Stimulated activated CD4-positive, alpha-beta T cell treated with anti-CD3 and anti-CD28 coated beads, TNF-alpha, amount 100 ng/mL, for 1 hour (primary cell): ENCODE measurements at places on chromosomes 11 and 22.

DNA sequence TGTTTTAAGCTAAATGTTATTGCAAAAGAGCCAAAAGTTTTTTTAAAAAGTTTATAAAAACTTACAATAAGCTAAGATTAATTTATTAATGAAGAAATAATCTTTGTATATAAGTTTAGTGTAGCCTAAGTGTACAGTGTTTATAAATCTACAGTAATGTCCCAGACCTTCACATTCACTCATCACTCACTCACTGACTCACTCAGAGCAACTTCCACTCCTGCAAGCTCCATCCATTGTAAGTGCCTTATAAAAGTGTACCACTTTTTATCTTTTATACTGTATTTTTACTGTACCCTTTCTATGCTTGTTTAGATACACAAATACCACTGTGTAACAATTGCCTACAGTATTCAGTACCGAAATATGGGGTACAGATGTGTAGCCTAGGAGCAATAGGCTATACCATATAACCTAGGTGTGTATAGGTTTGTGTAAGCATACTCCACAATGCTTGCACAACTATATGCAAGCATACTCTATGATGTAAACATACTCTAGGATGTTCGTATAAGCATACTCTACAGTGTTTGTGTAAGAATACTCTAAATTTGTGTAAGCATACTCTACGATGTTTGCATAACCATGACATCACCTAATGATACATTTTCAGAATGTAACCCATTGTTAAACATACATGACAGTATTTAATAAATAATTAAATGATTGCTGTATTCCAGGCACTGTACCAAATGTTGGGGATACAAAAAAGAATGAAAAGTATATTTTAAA, 953.0 kb downstream of the KCNA4 start:
- DNase-seq, result no peak

DNA sequence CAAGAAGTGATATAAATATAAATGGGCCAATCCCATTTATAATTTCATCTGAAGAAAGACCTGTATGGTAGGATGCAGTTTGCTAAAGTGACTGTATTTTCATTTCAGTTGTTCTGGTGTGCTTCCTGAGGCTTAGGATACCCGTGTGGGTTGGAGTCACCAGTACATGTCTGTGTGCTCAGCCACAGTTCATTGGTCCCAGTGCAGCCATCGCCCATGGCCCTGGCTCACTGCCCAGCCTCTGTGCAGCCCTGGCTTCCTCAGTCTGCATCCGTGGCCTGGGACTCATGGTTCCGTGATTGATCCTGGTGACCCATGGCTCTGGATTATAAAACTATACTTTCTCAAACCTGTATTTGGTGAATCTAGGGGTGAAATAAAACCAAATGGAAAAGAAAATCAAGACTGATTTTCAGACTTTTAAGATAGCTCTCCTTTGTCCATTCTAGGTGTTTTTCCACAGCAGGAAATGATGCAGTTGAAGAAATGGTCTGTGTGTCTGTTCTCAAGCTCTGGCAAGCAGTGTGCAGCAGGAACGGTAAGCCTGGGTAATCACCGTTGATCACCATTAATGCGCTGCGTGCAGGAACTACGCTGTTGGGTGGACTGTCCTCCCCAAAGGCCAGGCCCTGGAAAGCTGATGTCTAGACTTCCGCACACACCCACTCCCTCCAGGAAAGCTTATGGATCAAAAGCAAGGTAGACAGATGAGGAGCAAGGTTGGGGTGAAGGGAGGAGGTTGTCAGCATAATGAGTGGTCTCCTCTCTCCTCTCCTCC, 27.2 kb downstream of the TTC12 start:
- DNase-seq, result no peak

- DNase-seq, result no peak
Observed at GRCh38 chr11:26333906-26334305, 2.0 kb downstream of the ANO3 start.

DNA sequence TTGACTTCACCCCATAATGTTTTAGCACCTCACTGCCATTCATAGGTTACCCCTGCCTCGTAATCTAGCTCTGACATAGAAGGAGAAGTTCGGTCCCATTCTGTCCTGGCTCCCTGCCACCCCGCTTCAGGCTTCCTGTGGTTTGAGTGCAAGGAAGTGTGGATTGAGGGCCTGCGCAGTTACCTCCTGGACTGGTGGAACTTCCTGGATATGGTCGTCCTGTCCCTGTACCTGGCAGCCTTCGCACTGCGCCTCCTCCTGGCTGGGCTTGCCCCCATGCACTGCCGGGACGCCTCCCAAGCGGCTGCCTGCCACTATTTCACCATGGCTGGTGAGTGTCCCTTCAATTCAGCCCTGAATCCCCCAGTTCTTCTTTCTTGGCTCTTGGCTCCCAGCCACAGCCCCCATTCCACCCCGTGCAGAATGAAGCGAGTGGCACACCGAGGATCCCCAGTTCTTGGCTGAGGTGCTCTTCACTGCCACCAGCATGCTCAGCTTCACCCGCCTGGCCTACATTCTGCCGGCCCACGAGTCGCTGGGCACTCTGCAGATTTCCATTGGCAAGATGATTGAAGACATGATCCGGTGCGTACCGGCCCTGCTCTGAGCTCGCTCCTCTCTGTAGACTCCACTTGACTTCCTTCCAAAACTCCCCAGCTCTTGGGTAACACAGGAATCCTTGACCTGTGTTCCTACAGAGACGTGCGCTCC, 15.4 kb downstream of the ART5 start:
- DNase-seq, result no peak

DNA sequence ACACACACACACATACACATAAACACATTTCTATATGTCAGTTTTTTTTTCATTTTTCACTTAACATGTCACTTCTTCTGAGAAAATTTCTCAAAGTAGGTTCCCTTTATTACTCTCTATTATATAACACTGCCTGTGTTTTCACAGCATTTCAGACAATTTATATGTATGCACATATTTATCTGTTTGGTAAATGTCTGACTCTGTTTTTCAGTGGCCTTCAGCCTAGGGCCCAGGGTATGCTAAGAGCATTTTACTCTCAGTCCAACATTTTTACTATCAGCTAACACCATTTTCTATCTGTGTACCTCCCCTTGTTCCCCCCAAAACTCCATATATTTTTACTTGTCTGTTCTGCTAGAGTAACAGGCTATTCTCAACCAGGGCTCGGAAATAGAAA, 92.3 kb downstream of the ANO3 start:
- DNase-seq, result no peak

GRCh38 chr22:39777716-39778454, 115.7 kb downstream of the ENTHD1 start:
- DNase-seq, result no peak

DNA sequence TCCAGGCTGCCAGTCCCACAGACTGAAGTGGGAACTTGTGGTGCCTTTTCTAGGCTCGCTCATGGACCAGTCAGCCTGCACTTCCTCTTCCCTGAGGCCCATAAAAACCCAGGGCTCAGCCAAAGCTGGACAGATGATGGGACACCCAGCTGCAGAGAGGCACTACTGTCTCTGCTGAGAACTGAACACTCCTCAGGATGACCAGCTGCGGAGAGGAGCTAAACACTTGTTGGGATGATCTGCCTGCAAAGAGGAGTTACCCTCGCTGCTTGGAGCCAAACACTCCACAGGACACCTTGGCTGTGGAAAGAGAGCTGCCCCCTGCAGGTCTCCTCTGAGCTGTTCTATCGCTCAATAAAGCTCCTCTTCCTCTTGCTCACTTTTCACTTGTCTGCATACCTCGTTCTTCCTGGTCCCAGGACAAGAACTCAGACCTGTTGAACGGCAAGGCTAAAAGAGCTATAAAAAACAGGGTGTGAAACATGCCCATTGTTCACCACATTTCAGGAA, 465.5 kb downstream of the GUCY1A2 start:
- no peak for DNase-seq

GRCh38 chr11:35127619-35128018, 11.4 kb upstream of the CD44 start:
- no peak for DNase-seq

DNA sequence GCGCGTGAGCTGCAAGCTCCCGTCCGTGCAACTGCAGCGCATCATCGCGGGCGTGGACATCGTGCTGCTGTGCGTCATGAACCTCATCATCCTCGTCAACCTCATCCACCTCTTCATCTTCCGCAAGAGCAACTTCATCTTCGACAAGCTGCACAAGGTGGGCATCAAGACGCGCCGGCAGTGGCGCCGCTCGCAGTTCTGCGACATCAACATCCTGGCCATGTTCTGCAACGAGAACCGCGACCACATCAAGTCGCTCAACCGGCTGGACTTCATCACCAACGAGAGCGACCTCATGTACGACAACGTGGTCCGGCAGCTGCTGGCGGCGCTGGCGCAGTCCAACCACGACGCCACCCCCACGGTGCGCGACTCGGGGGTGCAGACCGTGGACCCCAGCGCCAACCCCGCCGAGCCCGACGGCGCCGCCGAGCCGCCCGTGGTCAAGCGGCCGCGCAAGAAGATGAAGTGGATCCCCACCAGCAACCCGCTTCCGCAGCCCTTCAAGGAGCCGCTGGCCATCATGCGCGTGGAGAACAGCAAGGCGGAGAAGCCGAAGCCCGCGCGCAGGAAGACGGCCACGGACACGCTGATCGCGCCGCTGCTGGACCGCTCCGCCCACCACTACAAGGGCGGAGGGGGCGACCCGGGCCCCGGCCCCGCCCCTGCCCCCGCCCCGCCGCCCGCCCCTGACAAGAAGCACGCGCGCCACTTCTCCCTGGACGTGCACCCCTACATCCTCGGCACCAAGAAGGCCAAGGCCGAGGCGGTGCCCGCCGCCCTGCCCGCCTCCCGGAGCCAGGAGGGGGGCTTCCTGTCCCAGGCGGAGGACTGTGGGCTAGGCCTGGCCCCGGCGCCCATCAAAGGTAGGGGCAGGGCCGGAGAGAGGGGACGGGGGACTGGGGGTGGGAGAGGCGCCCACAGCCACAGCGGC, 7.3 kb downstream of the PANX2 start:
- no peak for DNase-seq

- no peak for DNase-seq
Observed at GRCh38 chr11:95379479-95379878, 148.5 kb upstream of the SESN3 start.

DNA sequence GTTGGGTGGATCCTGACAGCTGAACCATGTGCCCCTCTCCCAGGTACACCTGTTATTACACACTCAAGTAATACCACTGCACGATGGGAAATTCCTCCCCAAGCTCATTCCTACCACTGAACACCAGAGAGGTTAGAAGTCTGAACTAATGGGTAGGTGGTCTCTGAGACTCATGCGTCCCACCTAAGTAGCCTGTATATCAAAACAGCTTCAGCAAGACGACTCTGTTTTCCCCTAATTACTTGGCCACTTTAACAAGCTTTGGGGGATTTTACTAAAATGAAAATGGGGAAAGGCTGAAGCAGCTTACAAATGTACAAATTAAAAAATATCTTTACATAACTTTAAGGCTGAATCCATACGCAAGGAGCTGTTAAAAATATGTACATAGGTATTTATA, 29.4 kb downstream of the LGR4 start:
- no peak for DNase-seq

DNA sequence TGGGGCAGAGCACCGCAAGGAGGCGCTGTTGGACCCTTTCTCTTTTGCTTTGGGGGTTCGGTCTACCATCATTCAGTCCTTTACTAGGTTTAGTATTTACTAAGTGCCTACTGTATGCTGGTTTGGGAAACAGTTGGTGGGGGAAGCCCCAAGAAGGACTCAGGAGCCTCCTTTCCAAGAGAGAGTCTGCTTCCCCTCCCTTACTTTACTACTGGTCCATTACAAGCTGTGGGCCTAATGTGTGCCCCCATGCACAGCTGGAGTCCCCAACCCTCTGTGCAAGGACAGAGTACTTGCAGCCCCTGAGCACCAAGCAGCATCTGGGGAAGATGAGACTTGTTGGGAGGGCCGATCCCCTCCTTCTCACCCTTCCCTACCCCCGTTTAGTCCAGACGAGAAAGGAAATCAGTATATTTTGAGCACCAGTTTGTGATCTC, 876 bp upstream of the UBE2L6 start:
- peak; percentile 89 for DNase-seq

DNA sequence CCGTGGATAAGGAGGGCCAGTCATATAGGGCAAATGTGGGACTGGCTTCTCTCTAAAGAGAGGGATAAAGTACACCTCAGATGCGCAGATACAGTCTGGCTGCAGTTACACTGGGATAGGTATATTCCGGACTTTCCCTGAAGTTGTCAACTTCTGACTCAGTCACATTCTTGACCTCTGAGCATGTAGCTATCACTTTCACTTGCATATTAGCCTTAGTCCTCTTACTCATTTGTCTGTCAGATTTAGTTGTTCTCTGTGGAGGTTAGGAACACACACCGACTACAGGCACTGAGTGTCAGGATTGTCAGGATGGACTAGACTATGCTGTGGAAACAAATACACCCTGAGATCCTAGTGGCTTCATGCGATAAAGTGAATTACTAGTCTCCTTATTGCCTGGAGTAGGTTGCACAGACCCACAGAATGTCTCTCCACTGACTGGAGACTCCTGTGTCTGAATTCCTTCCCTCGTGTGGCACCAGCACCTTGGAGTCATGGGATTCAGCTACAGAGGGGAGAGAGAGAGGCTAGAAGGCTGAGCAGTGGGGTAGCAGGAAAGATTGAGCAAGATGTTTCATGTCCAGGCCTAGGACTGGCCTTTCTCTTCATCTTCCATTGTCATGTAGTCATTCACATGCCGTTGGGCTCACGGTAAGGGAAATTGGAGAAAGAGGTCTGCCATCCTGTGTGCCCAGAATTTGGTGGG, 654.3 kb downstream of the NTM start:
- DNase-seq, result no peak

GRCh38 chr22:47010211-47010610, 247.8 kb downstream of the TBC1D22A start:
- DNase-seq, result no peak

DNA sequence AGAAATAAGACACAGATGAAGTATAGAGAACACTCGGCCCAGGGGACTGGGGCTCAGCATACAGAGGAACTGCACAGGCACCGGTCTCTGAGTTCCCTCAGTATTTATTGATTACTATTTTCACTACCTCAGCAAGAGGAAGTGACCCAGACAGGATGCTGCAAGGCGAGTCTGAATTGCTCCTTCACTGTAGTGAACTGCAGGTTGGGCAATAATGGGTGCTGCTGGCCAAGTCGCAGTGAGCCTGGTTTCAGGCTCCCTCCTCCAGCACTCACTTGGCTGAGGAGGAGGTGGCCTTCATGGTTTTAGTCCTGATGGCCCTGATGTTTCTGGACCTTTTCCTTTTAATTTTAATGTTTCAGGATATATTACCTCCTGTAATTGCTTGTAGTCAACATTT, 10.4 kb downstream of the OR52K2 start:
- DNase-seq, result no peak

- no peak for DNase-seq
Observed at GRCh38 chr11:103396237-103396636, 287.0 kb downstream of the DYNC2H1 start.

DNA sequence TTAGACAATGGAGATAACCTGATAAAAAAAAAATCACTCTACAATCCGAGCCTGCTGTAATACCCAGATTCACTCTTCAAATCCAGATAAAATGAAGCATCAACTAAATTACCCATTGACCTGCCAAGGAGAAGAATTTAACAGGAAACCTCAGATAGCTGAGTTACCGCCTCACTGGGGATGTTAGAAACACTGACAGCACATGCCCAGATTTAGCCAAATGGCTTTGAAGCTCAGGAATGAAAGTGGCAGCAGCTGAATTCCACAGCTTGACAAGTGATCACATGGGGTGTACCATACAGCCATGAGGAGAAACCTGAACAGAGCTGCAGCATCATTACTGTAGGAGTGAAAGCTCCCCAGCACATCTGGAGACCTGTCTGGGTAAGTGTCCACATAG, 807.6 kb downstream of the DLG2 start:
- DNase-seq, result no peak

GRCh38 chr11:83159902-83160865, 3.3 kb downstream of the PCF11 start:
- DNase-seq, result no peak

GRCh38 chr11:116240710-116241109, 532.1 kb downstream of the BUD13 start:
- DNase-seq, result no peak
